Activated naive CD8-positive, alpha-beta T cell treated with anti-CD3 and anti-CD28 coated beads, Interleukin-2, amount 50 U/mL, for 24 hours (primary cell): ENCODE measurements at places on chromosomes 16 and 17.

DNA sequence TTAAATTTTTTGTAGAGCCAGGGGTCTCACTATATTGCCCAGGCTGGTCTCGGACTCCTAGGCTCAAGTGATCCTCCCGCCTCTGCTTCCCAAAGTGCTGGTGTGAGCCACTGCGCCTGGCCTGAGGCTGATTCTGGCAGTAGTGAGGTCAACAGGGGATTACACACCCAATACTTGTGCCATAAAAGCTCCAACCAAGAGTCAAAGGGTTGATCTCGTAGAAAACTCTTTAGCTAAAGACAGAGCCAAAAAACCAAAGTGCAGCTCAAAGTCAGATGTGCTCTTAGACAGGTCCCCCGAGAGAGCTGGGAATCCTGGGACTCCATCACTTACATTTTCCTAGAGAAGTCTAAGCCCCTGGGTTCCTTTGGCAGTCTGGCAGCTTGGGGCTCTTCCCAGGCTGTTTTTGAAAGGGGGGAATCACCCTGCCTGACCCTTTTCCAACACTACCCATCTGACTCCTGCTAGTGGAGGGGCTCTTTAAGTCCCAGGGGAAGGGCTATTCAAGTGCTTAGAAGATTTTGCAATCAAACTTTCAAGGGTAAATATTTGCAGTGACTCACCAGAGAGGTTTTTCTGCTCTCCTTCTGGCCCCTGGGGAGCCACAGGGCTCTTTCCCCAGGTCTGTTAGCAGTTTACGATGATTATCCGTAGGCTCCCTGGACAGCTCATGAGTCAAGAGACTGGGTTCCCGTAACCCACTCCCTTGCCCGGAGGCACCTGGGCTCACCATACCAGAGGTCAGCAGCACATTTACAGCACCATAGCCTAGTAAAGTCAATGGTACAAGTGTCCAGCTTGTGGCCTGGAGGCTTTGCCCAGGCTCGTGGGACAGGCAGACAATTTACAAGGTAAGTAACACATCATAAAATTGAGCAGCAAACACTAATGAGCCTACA, 408.7 kb downstream of the SLC39A11 start:
- DNase-seq = no peak

- no peak for DNase-seq
Measured at GRCh38 chr16:62408760-62409159, 372.5 kb upstream of the CDH8 start.

DNA sequence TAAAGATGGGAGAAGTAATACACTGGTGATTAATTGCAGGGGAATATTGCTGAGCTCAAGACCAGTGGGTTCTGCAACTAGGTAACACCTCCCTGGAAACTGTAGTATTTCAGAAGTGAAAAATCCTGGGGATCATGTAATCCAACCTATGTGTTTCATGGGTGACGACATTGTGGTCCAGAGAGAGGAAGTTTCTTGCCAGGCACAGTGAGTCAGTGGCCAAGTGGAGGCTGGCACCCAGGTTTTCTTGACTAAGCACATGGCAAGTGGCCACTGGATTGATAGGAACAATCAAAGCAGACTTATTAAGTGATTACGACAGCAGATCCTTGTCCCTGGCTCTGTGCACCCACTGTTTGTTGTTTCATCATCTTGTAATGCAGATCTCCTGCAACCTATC, 14.6 kb upstream of the CIITA start:
- no peak for DNase-seq

DNA sequence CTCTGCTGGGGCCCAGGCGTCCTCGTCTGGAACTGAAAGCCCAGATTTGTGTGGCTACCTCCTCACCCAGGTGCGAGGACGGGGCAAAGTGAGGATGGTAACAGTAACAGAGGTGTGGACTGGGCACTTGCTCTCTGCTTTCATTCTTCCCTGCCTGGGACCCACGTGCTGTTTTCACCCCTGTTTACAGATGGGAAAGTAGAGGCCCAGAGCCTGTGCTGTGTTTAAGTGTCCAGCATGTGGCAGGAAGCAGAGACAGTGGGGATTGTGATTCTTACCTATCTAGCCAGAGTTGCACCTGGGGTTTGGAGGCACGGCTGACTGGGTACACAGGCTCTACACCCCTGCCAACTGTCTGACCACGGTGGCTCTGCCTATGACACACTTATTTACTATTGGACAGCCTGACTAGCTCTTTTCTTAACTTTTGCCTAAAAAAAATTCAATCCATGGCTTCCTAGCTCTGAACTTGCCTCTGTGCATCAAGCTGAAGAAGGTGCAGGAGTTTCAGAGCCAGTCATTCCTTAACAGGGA, 155.4 kb downstream of the CLEC16A start:
- no peak for DNase-seq

DNA sequence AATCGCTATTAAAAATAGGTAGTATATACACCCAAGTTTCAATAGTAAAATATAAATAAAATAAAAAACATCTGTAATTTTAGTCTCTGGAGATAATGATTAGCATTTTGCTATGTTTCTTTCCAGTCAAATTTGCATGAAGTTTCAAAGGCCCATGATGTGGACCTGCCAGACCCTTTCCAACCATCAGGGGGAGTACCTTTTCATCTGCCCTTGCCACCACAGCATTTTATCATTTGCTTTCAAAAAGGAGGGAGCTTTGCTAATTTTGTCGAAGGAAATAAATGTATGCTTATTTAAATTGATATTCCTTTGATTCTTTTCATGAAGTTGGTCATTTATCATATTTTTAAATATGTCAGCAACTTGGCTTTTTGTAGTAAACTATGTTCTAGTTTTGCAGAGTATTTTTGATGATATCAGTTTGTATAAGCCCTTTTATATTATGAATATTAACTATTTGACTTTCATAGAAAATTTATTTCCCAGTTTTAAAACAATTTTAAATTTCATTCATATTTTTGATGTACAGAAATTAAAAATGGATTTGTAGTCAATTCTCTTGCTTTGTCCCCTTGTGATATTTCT, 115.2 kb upstream of the NETO2 start:
- DNase-seq = peak; percentile 9

DNA sequence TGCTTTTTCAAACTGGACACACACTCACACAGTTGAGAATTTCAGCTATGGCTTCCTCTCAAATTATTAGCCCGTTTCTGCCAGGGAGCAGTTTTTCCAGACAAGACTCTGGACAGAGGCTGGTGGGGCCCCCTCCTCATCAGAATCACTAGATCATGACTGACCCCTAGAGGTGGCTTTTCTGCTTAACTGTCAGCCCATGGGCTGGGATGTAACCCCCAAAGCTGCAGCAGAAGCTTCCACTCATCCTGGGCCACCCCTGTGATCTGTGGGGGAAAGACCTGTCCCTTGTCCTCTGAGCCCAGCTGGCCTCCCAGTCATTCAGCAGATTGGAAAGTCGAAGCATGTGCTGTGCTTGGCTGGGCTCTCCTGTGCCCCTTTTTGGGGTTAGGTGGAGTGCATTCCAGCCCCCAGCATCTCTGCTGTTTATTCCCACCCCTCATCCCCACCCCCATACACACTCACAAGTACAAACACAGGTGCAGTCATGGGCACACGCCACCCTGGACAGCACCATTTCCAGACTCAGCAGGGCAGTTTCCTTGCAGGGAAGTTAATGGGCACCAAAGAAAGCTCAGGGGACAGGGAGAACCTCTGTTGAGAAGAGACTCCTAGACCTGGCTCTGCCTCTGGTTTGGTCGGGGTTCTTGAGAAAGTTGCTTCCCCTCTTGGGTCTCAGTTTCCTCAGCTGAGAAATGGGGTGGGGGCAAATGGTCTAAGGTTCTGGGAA, 77.6 kb upstream of the RBL2 start:
- no peak for DNase-seq

- DNase-seq = peak; percentile 35
Measured at GRCh38 chr16:67430504-67430976, 381 bp upstream of the HSD11B2 start.

GRCh38 chr16:68049449-68049848, 26.4 kb downstream of the DUS2 start:
- DNase-seq = no peak

- DNase-seq = no peak
Measured at GRCh38 chr17:29874931-29875596, 55.0 kb downstream of the SSH2 start.

GRCh38 chr16:55062442-55062841, 131.8 kb downstream of the IRX5 start:
- no peak for DNase-seq

- DNase-seq = peak; percentile 94
Measured at GRCh38 chr17:8185582-8186445, 4.2 kb downstream of the BORCS6 start.

- DNase-seq = peak; percentile 83
Measured at GRCh38 chr17:49880291-49881053, 32.6 kb upstream of the TAC4 start.

DNA sequence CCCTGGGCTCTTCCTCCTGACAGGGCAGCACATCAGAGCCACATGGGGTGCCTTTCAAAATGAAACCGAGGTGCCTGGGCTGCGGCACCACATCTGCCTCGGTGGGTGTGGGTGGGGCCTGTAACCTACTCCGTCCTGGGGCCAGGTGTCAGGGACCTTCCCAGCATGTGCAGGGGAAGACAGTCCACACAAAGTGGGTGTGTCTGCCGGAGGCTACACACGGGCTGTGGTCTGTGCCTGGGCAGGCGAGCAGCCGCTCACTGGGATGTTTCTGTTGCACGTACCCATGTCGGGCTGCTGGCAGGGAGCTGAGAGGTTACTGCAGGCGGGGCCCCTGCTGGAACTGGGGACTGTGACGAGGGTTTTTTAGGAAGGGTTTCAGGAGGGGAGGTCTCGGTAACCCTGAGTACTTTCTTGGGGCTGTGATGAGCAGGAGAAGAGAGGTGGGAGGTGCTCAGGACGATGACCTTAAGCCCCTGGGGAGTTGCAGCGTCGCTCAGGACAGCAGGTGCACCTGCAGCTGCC, 351.2 kb downstream of the SEC14L1 start:
- DNase-seq = no peak

- DNase-seq = no peak
Measured at GRCh38 chr16:13767215-13767614, 152.7 kb upstream of the ERCC4 start.

GRCh38 chr17:57090560-57091185, 5.6 kb downstream of the AKAP1 start:
- no peak for DNase-seq

- DNase-seq = no peak
Measured at GRCh38 chr16:81310045-81310644, 4.6 kb upstream of the GAN start.

DNA sequence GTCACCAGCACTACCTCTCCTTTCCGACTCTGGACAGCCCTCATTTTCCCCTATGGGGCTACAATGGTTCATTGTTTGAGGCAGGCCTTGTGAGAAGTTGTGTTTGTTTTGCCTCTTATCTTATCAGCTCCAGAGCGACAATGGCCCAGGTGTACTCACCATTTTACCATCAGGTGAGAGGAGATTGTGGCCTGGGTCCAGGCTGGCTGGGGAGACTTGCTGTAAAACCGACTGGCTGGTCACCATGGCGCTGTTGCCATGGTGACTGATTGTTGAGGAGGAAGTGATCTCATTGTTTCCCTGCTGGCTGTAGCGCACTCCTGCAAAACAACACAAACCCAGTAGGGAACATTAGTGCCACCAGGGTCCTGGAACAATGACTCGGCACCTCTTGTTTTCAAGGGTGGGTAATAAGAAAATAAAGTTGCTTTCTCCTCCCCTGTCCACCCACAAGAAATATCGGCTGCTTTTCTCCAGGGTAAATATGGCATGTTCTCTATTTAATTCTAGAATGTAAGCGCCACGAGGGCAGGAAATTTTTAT, 34.4 kb downstream of the HNF1B start:
- no peak for DNase-seq
